ENCODE measurements at places on chromosomes 1 and 21.

GRCh38 chr1:184536246-184536985 is 149.6 kb downstream of the C1orf21 start:
- DNase-seq, result no peak

DNA sequence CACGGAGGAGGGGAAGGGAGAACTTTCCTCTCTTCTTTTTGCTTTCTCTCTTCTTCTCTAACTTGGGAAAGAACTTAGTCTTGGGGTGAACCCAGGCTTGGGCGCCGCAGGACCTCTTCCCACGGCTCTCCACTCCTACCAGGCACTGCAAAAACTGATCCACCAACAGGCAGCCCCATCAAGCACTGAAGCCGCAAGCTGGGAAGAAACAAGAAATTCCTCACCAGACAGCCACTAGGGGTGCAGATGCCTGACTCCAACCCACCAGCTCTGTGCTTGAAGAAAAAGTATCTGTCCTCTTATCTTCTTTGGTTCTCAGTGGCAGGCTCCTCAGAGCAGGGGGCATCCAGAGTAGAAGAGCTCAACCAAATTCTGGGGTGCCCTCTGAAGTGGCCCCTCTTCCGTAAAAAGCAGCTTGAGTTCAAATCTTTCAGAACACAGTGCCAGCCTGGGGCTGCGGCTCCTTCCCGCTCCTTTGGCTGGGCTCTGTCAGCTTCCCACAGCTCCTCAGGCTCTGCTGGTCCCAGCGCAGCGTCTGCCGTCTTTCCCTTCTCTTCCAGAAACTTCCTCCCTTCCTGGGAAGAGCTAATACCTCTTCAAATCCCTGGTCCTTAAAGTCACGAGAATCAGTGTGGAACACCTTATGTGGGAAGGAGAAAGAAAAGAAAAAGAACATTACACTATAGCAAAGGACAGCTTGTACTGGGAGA is 2.4 kb downstream of the SLC41A1 start:
- no peak for DNase-seq

DNA sequence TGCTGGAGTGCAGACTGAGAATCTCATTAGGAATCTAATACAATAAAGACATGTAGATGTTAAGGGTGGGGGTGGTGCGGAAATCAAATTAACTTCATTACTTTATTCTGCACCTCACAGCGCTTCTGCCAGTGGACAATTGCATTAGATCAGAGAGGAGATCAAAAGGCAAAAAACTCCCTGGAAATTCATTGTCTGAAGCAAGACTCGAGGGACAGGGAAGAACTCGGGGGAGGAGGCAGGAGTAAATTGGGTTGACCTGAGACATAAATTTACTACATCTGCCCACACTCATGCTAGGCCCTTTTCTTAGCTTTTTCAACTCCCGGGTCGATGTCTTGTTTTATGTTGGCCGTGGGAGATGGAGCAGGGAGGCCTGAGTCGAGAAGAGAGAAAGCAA is 315.4 kb downstream of the SPATA17 start:
- DNase-seq, result no peak

GRCh38 chr1:192506741-192507155 is 68.8 kb upstream of the RGS1 start:
- DNase-seq, result peak; percentile 16

DNA sequence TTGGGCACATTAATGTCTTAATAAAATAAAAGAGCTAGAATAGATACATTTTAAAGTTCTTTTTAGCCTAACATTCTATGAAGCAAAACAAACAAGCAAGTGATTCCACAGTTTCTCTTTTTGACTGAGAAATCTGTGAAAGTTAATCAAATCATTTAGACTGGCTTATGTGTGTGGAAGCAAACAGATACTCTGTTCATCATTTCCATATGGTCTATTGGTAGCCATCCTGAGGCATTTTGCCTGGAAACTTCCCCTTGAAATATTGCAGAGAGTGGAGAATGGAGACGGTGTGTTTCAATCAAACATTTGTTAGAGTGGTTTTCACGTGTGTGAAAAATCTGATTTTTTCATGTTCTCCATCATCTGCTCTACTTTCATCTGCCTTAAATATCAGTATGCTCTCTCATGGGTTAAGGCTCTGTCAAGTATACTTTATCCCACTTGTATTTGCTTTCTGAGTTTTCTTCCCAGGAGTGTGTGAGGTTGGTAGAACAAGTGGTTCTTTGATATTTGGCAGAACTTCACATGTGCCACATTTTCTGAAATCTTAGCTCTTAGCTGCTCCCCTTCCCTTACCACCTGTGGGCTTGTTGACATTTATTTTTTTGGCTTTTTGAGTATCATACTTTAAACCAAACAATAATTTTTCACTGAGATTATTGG is 139.1 kb upstream of the PTGFR start:
- no peak for DNase-seq

GRCh38 chr21:45855248-45855811 is 126.2 kb upstream of the COL6A1 start:
- DNase-seq, result no peak

- peak; percentile 32 for DNase-seq
Measured at GRCh38 chr1:230425252-230426091, 660 bp downstream of the PGBD5 start.

GRCh38 chr1:151058692-151059091 is 730 bp downstream of the CDC42SE1 start:
- DNase-seq, result peak; percentile 13

DNA sequence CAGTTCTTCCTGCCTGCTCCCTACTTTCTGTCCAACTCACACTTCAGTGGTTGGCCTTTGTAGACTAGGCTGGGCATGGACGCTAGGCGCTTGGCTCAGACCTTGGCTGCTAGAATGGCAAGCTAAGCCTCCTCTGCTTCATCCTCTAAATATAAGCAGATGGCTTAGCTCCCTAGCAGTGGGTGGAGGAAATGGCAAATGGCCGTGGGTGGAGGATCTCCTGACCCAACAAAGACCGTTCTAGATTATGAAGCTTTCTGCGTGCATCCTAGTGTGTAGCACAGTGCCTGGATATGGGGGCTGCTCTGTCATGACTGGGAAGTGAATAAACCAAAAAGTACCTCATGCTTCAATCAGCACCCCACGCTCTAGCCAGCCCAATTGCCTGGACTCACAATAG is 10.4 kb upstream of the ETV3L start:
- DNase-seq, result no peak

GRCh38 chr1:83709662-83710061 is 289.3 kb downstream of the TTLL7 start:
- DNase-seq, result no peak

GRCh38 chr1:230365723-230366307 is 60.3 kb downstream of the PGBD5 start:
- DNase-seq, result no peak

DNA sequence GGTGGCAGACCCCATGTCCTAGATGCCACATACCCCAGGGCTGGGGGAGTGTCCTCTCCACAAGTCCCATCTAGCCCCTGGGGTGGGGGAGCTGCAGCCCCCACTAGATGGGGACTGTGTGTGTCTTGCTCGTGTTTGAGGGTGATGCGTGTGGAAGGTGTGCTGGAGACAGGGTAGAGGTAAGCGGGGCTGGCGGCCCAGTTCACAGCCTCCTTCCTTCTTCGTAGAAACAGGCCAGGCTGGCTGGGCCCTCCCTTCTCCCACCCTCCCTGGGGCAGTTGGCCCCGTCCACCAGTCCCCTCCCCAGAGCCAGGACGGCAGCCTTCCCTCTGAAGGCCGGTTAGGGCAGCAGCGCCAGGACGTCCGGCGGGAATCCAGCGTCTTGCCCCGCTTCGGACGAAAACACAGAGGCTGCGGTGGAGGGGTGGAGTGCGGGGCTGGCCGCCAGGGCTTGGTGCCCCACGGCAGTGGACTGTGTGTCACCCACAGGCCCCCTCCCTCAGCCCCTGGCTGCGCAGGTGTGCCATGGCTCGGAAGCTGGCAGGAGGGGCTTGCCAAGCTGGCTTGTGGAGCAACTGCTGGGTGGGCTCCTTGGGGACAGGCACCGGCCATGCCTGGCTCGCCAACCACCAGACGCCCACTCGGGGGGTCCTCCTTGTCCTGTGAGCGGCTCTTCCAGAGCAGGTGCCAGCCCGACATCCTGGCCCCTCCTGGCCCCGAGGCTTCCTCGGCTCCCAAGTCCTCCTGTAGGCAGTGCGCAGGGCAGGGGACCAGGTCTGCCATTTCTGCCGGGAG is 3.6 kb downstream of the PRDM16 start:
- DNase-seq, result no peak

- no peak for DNase-seq
Measured at GRCh38 chr1:30719406-30720270, 3.7 kb downstream of the MATN1 start.

DNA sequence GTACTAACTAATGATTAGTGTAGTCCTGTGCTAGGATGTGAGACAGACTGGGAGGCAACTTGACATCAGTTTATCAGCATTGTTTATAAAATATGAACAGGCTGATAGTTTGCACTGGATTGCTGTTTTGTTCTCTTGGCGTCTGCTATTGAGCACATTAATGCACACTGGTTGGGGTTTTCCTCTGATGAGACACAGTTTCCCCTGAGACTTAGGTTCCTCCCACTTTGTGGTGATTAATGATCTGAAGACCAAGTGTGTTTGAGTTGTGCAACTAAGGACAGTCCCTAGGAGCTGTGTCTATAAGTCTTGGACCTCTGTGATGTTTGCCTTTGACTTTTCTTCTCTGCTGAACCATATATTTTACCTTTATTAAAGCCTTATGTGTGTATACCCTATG is 1015.4 kb downstream of the AMY1C start:
- no peak for DNase-seq

GRCh38 chr1:18727956-18728355 is 97.3 kb downstream of the PAX7 start:
- no peak for DNase-seq

Data from AG20443 (cell line).